ENCODE measurements at places on chromosomes 11 and 22.

DNA sequence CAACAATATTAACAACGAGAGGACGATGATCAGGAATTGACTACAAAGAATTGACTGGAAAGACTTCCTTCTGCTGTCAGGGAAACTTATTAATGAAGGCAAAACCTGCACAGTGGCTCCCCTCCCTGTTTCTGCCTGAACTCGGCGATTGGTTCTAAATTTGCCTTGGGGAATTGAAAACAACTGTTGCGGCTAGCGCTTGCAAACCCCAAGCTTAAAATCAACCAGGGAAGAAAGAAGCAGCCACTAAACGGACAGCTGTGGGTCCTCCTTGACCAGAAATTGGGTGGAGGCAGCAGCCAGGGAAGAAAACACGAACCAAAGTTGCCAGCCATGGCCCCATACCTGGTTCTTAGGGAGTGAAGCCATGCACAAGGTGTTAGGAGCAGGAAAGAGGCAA, 383.5 kb upstream of the CADM1 start:
- no peak for DNase-seq

GRCh38 chr11:117946842-117947526, 17.8 kb upstream of the TMPRSS13 start:
- DNase-seq: peak; percentile 50

DNA sequence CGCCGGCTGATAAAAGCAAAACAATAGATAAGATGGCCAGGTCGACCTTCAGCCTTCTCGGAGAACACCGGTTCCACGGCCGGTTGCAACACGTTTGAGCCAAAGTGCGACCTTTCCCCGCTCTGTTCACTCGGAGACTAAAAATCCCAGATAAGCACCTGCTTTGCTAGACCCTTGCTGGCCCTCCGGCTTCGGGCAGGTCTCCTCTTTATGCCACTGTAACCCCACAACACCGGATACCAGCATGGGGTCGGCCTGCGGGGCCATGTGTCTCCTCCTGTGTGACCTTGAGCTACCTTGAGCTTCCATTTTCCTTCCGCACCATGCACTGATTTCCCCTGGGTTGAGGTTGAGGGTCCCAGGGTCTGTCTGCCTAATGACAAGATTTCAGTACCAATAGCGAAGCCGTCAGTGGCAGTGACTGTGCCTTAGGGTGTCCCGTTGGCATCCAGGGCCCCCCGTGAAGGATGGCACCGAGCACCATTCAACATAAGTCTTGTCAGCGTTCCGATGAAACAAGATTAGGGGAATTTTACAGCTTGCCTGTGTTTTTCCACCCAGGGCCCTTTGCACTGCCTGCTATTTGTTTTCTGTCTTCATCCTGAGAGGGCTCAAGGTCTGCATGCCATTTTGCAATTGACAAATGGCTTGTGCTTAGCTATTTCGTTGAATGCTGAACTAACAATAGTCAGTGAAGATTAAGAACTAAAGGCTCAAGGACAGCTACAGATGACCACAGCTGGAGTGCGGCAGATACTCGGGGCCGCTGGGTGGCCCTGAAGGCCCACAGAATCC, 118.6 kb downstream of the KCNQ1 start:
- DNase-seq: no peak

DNA sequence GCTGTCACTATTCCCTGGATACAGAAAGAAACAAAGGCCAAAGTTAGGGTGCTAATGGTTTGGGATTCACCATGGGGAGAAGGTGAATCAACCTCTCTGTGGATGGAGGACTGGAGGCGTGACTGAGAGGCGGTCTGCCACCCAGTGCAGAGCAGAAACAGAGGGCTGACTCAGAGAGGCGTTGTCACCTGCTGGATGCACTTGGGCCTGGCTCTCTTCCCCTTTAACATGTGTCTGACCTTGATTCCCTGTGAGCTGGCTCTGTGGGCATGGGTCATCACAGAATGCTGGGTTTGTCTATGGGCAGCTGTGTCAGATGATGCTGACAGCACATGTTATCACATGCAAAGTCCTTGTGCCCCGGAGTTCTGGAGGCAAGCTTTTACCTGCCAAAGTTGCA, 75.9 kb downstream of the LDLRAD3 start:
- DNase-seq: no peak

- no peak for DNase-seq
These were observed 60.5 kb downstream of the BCR start for GRCh38 chr22:23240639-23241389.

DNA sequence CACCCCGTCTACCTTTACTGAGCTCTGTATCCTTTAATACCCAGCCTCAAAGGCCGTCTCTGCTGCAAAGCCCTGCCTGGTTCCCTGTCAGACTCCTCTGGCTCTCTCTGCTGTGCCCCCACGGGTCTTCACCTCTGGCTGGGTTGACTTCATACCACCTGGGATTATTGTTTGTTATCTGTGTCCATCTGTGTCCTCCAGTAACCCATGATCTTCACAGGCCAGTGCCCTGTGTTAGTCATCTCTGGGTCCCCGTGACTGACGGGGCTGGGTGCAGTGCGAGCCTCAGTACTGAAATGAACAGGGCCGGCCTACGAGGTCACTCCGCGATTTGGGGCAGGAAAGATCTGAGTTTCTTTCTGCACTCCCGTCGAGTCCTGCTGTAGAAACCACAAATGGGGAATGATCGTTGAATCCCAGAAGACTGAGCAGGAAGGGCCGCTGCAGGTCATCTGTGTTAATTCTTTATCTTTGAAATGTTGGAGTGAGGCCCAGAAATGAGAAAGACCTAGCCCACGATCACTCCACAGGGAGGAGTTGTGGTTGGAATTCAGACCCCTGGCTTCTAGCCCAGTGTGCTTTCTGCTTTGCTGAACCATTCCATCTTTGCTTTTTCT, 12.3 kb upstream of the TUB start:
- no peak for DNase-seq

DNA sequence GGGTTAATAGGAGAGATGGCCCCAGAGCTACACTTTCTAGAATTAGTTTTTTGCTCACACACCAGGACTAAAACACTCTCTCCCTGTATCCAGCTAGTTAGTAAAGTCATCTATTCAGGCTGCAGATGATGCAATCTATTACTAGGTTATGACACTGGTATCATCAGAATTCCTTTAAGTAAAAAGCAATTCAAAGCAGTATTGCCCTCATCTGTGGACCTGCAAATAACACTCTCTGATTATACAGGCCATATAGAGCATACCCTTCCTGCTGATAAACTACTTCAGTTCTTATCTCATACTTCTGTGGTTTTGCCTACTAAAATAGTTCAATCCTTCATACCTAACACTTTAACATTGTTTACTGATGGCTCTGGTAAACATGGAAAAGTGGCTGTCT, 13.5 kb upstream of the MTMR2 start:
- DNase-seq: no peak

DNA sequence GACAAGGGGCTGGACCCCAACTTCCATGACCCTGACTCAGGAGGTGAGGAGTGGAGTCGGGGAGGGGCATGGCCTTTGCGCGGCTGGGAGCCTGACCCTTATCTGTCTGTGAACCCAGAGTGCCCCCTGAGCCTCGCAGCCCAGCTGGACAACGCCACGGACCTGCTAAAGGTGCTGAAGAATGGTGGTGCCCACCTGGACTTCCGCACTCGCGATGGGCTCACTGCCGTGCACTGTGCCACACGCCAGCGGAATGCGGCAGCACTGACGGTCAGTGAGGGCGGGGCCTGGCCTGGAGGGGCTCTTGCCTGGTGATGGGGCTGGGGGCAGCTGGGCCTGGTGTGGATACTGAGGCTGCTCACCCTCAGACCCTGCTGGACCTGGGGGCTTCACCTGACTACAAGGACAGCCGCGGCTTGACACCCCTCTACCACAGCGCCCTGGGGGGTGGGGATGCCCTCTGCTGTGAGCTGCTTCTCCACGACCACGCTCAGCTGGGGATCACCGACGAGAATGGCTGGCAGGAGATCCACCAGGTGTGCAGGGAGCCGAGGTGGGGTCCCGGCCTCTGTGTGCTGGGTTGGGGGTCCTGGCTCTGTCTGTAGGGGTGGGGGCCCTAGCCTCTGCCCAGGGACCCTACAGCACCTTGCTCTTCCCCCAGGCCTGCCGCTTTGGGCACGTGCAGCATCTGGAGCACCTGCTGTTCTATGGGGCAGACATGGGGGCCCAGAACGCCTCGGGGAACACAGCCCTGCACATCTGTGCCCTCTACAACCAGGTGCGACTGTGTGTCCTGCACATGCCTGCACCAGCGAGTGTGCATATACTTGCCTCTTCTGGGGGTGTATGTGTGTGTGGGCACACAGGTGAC, 6.3 kb downstream of the SHANK3 start:
- DNase-seq: no peak
